ENCODE measurements at places on chromosomes 11 and 22.
A peak's percentile ranks its signal among the peaks of the same experiment; 100 is the strongest.

GRCh38 chr11:122850076-122850631 is 11.9 kb downstream of the CRTAM start:
- no peak for DNase-seq

DNA sequence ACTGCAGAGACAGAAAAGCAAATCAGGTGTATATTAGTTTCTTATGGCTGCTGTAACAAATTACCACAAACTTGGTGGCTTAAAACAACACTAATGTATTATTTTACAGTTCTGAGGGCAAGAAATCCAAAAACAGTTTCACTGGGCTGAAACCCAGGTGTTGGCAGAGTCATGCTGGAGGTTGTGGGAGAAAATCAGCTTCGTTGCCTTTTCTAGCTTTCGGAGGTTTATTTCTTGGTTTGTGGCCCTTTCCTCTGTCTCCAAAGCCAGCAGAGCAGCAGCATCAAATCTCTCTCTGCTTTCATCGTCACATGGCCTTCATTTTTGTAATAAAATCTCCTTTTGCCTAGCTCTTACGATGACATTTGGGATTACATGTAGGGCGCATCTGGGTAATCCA is 33.0 kb upstream of the OR6M1 start:
- DNase-seq: no peak

GRCh38 chr11:117823946-117824420 is 561 bp downstream of the FXYD2 start:
- DNase-seq: peak; percentile 74

DNA sequence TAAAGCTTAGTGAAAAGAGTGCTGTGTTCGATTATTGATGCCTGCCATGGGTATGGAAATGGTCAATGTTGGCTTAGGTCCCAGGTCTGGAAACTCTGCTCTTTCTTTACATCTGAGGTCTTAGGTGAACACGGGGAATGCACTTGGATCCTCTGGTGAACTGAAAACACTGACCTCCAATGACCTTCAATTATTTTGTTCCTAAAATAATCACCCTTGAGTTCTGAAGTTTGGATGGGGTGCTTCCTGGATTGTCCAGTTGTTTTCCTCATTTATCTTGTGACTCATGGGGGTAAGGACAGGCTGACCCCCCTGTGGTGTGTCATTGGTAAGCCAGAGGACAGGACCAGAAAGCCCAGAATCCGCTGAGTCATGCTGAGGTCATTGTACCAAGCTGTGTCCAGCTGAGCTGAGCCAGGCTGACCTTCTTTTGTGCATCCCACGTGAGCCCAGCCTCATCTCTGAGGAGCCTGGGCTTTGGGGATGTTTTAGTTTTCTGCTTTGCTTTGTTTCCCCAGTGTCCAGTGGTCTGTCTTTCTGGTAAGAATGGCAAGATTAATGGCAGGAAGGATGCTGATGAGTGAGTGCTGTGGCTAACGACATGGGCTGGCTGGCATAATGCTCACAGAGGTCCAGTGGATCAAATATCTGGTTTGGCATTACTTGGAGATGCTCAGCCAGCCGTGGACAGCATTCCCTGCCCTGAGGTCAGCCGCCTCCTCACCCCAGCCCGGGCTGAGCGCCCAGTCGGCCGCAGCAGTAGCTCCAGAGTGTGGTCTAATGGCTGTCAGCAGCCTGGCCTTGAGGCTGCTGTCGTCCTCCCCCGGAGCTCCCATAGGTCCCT is 35.6 kb downstream of the AMPD3 start:
- no peak for DNase-seq

DNA sequence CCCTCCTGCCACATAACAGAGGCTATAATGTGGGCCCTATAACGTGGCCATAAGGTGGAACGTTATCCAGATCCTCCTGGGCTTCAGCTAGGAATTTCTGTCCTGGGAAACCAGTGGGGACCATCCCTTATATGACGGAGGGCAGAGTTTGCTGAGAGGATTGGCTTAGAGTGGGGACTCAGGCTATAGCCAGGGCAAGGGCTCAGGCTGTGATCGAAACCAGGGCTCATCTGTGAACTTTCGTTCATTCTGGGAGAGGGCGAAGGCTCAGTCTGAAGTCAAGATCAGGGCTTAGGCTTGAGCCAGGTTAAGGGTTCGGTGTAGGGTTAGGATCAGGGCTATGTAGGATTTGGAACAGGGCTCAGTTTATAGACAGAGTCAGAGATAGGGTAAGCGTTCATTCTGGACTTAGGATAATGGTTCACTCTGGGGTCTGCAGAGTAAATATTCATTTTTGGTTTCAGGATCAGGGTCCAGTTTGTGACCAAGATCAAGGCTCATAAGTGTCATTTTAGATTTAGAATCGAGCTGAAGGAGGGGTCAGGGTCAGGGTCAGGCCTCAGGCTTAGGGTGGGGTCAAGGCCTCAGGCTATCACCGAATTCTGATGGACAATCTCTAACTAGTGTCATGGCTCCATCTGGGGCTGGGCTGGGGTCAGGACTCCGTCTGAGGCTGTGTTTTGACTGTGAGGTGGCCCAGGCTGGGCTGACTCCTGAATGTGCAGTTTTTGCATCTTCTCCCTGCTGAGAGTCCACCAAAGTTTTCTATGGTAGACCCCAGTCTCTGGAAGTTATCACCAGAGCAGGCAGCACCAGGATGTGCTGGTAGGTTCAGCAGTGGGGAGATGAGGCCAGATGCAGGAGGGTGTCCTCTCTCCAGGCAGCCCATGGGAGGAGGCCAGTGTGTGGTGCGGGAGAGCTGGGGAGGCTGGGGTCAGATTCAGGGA is 33.9 kb upstream of the SOX10 start:
- no peak for DNase-seq

DNA sequence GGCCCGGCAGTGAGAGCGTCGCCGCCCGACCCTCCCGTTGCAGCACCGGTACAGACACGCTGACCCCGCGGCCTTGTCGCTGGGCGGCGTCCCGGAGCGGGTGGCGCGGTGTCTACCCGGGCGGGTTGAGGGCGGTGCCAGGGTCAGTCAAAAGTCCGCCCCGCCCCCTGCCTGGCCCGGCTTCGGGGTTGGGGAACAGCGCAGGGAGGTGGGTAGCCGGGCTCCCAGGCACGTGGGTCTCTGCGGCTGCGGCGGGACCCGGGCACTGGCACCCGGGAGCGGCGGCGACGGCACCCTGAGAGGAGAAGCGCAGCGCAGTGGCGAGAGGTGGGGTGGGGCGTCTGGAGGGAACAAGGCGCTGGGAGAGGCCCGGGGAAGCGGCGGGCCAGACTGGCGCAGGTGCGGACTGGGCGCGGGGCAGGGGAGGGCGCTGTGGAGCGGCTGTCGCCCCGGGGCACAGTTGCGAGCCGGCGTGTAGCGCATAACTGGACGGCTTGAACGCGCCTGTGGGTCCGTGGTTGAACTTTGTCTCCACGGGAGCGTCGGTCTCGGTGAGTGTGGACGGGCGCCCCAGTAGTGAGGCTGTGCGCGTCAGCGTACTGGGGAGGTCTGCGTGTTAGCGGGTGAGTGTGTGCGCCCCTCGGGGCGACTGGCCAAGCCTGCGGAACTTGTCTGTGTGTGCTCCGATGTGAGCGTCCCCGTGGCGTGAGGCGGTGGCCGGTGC is at the start of gene P2RY2:
Gene P2RY2, plus strand, starts transcription at position 176 of the 724 bp plus-strand sequence. CDS start 15,879 bp downstream, outside the sequence.
- DNase-seq: peak; percentile 53

DNA sequence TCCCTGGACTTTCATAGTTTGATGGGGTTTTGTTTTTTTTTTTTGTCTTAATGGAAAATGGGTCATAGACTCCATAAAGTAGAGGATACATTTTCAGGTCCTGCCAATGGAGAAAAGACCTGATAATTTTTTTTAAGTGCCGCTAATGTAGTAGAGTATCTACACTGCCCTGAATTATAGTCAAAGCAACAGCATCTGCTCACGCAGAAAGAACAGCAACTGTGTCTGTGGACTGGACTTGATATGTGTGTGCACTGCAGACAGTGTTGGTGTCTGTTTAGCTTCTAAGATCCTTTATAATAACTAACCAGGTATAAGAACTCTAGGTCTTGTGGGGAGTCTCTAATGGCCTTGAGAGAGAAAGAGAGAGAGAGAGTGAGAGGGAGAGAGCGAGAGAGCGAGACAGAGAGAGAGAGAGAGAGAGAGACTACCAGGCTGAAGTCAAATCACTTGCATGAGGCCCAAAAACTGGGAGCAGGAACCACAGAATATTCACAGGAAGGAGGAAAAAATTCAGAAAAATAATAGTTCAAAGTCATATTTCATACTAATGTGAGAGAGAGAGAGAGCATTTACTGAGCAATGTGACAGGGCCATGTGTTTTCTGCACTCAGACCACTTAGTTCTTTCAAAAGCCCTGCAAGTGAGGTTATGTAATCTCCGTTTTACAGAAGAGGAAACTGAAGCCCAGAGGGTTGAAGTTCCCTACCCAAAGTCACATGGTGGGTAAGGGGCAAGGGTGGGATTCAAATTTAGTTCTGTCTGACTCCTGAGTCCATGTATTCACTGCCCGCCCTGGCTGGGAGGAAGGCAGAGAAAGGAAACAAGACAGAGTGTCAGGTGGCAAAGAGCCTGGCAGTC is 8.6 kb upstream of the MIAT start:
- peak; percentile 84 for DNase-seq

DNA sequence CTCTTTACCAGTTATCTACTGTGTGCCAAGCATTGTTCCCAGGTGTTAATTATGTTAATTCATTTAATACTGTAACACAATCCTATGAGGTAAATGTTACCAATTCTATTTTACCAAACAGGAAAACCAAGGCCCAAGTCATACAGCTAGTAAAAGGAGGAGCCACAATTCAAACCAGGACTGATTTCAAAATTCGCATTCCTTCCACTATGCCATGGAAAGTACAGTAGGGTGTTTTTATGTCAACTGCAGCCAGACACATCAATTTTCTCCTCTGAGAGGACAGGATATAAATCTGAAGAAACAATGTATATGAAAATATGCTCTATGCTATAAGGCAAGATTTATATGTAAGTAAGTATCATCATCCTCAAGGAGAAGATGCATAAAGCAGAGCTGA is 104.3 kb downstream of the RPL27A start:
- DNase-seq: no peak

GRCh38 chr11:72222106-72222891 is 2.3 kb upstream of the INPPL1 start:
- DNase-seq: no peak

DNA sequence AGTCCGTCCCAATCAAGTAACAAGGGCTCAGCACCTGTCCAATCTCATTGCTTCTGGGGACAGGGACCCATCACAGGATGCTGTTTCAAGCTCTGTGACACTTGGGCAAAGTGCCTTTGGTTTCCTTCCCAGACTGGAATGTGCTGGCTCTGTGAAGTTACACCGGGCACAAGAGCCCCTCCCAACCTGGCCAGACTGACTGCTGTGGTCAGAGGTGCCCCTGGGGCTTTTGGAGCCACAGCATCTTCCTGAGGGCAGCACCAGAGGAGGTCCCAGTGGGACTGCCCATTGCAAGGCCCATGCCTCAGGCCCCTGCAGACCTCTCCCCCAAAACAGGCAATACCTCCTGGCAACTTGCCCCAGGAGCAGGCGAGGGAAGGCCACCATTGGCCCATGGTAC is 155.2 kb upstream of the GRK3 start:
- no peak for DNase-seq

DNA sequence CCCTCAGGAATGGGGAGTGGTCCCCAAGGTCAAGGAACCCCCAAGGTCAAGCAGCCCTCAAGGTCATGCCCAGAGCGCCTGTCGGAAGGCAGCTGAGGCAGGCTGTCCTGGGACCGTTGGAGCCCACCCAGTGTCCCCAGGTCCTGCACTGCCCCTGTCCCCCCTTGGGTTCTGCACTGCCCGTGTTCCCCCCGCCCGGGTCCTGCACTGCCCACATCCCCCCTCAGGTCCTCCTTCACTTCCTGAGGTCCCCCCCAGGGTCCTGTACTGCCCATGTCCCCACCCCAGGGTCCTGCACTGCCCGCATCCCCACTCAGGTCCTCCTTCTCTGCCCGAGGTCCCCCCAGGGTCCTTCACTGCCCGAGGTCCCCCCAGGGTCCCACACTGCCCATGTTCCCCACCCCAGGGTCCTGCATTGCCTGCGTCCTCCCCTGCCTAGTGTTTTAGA is 1073.0 kb downstream of the BRD1 start:
- no peak for DNase-seq

GRCh38 chr22:19986410-19987341 is 29.9 kb downstream of the ARVCF start:
- peak; percentile 67 for DNase-seq

- DNase-seq: no peak
Observed at GRCh38 chr11:44469412-44469811, 96.1 kb upstream of the CD82 start.

GRCh38 chr22:48594757-48595510 is 1232.7 kb downstream of the BRD1 start:
- DNase-seq: no peak

- peak; percentile 54 for DNase-seq
Observed at GRCh38 chr11:50174189-50174588, 141.5 kb downstream of the OR4C45 start.

- no peak for DNase-seq
Observed at GRCh38 chr22:22746963-22747933, 102.8 kb downstream of the GGTLC2 start.

DNA sequence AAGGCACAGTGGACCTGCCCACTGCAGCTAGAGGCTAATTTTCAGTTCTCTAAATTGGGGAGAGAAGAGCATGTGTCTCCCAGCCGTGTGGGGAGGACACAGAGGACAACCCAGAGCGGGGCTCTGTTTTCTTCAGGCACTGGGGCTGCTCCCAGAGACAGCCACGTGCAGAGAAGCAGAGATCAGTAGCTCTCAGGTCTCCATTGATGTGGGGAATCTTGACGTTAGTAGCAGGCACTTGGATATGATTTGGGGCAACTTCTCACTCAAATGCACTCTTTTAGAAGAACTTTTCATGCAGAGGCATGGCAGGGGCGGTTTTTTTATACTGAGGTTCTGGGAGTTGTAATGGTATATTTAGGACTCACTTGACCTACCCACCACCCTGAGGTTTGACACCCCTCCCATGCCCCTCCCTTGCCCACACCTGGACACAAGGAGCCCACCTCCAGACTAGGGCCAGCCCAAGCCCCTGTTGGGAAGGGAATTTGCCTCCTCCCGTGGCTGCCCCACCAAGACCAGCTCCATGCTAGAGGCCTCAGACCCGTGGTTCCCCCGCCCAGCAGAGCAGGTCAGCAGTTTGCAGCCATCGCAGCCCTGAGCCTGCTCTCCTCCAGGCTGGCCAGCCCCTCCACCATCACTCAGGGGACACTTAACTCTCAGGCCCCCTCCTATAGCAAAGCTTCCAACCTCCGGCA is 94.2 kb upstream of the RTL6 start:
- DNase-seq: no peak

DNA sequence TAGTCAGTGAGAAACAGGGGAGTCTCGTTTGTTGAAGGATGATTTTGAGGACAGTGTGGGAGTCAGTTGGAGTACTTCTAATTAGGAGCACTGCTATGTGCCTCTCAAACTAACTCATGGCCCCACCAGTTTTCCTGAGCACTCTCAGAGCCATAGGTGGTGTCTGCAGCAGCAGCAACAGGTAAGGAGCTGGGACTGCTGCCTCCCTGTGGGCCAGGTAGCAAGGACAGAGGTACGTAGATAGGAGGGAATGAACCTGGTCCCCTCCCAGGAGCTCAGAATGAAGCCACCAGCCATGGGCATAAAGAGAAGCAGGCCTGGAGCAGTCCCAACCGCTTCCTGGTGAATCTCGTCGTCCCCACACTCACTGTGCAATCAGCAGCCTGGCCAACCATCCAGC is 183.4 kb downstream of the BUD13 start:
- no peak for DNase-seq

All from Kasumi-1 (cell line).